ENCODE measurements at places on chromosomes 2 and 18.
A peak's percentile ranks its signal among the peaks of the same experiment; 100 is the strongest.

DNA sequence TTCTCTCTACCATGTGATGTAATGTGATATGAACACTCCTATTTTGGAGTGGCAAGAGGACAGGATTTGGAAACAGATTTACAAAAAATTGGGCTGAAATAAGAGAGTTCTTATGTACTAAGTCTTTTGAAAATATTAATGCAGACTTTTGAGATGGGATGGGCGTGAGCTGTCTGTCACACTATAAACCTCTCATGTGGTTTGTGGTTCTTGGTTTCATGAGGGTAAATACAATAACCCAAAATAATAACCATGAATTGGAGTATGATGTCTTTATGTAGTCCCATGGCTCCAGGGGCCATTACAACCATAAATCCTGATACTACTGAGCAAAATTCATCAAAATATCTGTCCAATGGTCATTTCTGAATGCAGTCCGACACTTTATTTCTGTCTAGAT, 668.0 kb downstream of the MBD2 start:
- DNase-seq, result no peak

DNA sequence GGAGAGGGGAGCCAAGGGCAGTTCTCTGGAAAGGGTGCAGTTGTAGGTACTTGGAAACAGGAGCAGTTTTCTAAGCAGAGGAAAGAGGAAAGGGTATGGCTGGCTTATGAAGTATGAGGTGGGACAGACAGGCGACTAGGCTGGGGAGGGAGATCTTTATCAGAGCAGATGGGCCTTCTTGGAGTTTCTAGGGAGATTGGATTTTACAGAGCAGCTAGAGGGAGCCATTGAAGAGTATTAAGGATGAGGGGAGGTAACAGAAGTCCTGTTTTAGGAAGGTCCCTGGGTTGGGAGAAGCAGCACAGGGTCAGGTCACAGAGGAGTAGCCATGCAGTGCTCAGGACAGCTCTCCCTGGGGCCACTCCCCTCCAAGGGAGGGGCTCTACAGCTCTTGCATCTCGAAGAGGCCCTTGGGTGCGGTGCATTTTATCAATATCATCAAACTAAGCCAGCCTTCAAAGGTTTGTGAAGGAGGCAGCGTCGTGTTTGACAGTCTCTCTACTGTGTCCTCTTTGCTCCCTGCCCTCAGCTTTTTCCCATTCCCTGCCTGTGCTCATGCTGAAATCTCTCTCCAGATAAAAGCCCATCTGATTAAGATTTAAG, 154.3 kb downstream of the SETBP1 start:
- no peak for DNase-seq

GRCh38 chr2:71689393-71689792, 236.0 kb downstream of the DYSF start:
- no peak for DNase-seq

DNA sequence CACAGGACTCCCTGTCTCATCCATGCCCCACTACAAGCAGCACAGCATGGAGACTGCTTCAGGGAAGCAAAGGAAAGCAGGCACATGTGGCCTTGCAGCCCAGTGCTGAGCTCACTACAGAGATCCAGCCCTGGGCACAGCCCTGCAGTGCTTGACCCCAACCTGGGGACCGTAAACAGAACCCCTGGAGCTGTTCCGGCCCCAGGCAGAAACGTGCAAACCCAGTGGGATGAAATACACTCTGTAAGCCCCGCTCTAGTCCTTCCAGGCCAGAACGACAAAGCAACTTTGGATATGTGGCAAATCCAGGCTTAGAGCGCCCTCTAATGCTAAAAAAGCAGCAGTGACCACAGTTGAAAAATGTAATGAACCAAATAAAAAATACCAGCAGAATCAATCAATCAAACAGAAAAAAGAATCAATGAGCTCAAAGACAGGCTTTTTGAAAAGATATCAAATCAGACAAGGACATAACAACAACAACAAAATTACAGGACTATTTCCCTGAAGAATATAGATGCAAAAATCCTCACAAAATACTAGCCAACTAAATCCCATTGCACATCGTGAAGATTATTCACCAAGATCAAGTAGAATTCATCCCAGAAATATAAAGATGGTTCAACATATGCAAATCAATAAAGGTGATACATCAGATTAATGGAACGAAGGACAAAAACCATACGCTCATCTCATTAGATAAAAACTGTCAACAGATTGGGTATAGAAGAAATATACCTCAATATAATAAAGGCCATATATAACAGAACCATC, 45.6 kb downstream of the ZNF519 start:
- no peak for DNase-seq

DNA sequence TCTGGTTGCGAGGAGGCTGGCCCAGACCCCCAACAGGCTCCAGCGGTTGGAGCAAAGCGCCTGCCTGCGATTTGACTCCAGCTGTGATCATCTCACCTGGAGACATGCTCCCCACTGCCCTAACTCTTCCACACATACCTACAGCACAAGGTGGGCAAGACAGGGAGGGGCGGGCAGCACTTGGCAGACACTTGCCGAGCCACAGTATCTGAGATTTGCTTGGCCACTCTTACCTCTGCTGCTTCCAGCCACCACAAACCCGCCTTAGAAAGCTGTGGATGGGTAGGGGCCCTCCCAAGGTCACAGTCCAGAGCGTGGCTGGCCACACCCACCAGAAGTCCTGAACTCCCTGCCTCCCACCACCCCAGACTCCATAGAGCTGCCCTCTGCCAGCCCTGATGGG, 8.2 kb downstream of the CYP26B1 start:
- DNase-seq, result no peak

GRCh38 chr2:186695081-186695756, 1.4 kb downstream of the FAM171B start:
- DNase-seq, result no peak

GRCh38 chr18:33369711-33370449, 70.6 kb downstream of the CCDC178 start:
- no peak for DNase-seq

DNA sequence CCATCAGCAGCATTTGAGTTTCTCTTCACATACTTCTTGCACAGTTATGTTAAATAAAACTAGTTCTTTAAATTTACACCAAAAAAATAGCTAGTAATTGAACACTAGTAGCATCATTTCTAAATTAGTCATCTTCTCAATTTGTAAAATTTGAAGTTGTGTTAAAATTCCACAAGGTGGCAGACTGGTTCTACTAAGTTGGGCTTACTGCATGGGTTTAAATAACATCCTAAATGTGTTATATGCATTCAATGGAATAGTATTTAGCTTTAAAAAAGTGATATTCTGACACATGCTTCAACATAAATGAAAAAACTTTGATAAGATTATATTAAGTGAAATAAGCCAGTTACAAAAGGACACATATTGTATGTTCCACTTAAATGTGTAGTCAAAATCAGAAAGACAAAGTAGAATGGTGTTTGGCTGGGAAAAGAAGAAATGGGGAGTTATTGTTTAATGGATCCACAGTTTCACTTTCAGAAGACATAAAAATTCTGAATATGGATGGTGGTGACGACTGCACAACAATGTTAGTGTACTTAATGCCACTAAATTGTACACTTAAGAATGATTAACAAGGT, 28.7 kb upstream of the RPRD1A start:
- DNase-seq, result peak; percentile 20

GRCh38 chr2:197919487-197919886, 115.1 kb downstream of the PLCL1 start:
- no peak for DNase-seq

GRCh38 chr2:196259507-196260481, 88.4 kb upstream of the STK17B start:
- no peak for DNase-seq

DNA sequence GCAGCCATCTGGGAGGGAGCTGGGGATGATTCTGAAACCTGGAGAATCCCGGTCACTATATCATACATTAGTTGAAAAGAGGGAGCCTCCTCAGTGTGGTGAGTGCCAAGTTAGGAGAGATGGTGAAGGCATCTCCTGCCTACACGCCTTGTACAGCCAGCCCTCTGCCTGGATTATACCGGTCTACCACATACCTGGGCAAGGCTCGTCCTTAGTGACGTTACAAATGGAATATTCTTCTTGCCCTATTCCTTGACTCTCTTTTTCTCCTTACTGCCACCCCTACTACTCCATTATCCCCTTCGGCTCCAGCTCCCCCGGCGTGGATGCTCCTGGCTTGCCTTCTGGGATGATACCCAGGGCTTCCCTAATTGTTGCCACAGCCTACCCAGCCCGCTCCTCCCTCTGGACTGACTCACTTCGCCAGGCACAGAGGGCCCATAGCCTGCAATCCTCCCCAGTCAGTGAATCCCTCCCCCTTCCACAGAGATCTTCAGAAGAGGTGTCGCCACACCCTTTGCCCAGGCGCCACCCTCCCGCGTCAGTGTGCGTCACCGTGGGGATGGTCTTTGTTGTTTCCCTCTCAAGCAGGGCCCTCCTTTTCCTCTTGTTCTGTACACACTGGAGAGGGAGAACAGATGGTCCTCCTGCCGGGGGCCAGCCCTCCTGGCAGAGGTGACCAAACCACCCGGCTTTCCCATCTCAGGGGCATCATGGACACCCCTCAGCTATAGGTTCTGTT, 115.2 kb upstream of the EPAS1 start:
- DNase-seq, result no peak

DNA sequence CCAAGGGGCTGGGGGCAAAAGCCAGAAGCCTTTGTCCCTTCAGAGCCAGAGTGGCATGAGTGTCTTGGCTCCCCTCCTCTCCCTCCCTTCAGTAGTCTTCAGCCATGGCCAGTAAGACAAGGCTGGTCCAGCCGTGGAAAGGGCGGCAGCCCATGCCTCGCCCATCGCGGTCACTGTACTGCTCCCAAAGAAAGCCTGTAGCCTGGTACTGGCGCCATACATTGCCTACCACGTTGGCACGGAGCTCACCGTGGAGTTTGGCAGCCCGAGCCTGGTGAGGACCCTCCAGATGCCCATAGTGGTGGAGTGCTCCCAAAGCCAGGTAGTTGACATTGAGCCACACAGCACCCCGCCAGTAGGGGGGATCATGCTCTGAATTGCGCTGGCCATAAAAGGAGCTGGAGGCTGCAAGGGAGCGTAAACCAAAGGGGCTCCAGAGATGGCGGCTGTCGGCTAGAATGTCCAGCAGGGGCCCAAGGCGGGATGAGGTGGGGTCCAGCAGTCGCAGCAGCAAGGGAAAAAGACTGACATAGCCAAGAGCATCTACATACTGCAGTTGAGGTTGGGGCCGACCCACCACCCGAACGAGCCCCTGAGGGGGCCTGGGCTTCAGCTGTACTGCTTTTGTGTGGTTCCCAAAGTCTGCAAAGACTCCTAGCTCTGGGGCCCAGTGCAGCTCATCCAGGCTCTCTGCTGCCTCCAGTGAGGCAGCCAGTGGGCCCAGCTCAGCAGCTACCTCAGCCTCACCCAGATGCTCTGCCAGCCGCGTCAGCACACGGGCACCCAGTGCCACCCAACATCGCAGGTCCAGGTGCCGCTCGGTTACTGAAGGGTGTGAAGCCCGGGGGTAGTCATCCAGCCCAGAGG, 3.2 kb downstream of the WBP1 start:
- DNase-seq, result no peak

GRCh38 chr2:136874258-136874657, 108.9 kb downstream of the THSD7B start:
- no peak for DNase-seq

All from activated CD4-positive, alpha-beta T cell treated with anti-CD3 and anti-CD28 coated beads, Interleukin-2, amount 50 U/mL, for 24 hours (primary cell).